NCI-H1092 (cell line): ENCODE measurements at places on chromosomes 7 and 10.

GRCh38 chr7:11591055-11591633, 240.9 kb downstream of the THSD7A start:
- no peak for DNase-seq

DNA sequence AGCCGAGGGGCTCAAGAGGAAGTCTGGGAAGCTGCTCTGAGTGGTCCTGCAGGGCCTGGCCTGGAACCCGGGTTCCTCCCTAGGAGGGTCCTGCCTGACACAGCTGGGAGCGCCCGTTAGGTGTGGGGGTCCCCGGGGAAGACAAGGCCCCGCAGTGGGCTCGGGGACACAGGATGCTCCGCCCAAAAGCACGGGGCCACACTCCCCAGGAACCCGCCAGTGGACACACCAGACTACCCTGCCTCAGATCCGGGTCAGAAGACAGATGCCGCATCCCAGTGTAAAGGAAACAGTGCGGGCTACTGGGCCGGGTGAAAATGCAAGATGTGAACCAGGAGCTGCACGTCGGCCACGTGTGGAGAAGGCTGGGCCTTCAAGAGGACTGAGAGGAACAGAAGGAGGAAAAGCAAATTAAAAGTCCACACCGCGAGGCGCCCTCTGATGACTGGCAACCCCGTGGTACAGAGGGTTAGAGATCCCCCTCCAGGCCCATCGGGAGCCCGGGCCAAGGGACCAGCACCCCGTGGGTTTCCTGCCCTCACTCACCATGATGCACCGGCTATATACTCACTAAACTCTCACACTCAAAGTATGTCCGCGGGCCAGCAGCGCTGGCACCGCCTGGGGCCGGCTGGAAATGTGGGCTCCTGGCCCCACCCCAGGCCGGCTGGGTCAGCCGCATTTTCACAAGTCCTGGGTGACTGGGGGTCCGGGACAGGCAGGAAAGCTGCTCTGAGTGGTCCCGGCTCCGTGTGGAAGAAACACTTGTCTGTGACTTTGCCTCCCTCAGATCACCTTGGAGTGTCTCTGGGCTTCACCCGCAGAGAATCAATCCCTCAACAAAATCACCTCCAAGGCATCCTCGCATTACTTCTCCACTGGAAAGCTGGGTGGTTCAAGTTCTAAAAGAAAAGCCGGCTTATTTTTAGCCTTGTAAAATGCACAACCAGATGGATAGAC, 6.1 kb downstream of the STK32C start:
- no peak for DNase-seq

GRCh38 chr7:41383596-41383995, 319.3 kb downstream of the INHBA start:
- no peak for DNase-seq

DNA sequence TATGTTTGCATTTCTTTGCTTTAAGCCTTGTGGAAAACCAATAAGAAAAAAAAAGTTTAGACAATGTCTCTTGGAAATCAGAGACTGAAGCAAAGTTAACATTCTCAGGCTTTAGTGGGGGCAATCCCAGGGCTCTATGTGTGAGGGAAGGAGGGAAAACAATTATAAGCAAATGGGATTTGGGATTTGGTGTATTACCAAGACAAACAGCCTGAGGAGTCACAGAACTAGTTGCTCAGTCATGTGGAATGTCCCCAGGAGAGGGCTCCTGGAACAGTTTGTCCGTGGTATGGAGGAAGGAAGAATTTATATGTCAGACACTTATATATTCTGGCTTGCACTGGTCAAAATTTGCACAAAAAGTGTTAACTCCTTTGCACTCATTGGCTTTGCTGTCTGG, 562.9 kb upstream of the TPK1 start:
- DNase-seq: no peak

DNA sequence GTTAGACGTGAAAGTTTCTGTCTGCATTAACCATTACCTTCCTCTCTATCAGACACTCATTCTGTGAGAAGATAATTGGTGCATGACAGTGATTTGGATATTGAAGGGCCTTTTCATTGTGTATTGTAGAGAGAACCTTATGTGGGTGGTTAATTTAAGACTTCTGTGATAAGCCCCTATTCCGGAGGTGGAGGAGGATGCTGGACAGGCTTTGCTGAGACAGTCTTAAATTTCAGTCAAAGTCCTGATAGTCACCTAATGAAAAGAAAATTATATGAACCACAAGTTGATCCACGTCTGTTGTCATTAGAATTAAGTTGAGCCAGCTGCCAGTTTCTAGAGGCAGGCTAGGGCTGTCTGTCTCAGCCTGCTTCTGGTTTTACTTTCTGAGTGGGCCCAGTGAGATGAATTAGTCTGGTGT, 62.9 kb downstream of the CELF2 start:
- no peak for DNase-seq
